Left renal cortex interstitium (tissue), 4 donors: ENCODE measurements at places on chromosomes 6 and 20. TPM values are rescaled to one million over a fixed set of nuclear protein-coding genes. Genes with fewer than 3 reads are reported as not detected.

- no peak for DNase-seq
Observed at GRCh38 chr6:72382602-72383529, 239.0 kb upstream of the KCNQ5 start.

Gene PNLDC1
- polyA plus RNA-seq: not detected

Gene RALGAPB
- polyA plus RNA-seq: 28.4 TPM

DNA sequence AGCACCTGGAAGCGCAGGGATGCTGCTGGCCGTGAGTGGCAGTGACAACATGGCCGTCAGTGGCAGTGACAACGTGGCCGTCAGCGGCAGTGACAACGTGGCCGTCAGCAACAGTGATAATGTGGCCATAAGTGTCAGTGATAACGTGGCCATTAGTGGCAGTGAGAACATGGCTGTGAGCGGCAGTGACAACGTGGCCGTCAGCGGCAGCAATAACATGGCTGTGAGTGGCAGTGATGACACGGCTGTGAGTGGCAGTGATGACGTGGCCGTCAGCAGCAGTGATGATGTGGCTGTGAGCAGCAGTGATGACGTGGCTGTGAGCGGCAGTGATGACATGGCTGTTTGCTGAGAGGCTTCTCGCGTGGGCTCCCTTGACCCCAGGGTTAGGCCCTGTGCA is 169.8 kb downstream of the ERMARD start:
- DNase-seq: no peak

DNA sequence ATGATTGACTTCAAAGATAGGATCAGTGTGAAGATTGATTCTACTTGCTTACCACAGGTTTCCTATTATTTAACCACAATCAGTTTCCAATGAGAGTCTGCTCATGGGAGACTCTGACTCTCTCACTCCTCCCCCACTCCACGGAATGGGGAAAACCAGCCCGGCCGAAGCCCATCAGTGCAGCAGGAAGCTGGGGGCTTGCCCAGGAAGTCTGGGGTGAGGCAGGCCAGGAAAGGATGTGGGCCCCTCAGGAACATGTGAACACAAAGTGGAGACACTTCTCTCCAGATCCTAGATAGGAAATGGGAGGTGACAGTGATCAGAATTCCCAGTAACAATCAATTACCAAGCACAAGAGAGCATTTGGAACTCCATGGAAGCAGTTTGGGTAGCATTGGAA is 144.2 kb downstream of the TTLL2 start:
- DNase-seq: no peak

- no peak for DNase-seq
Observed at GRCh38 chr6:170140129-170140528, 150.7 kb downstream of the DLL1 start.
